Neural crest cell (in vitro differentiated cells): ENCODE measurements at places on chromosomes 4 and X. TPM values are rescaled to one million over a fixed set of nuclear protein-coding genes. Genes with fewer than 3 reads are reported as not detected.

ASB9 gene
- 0.28 TPM in 1 of 2 replicates, not detected in the other for total RNA-seq

DCX gene
- total RNA-seq: 80.8 and 86.4 TPM in 2 replicates

ABCG2 gene
- 5.1 and 5.3 TPM in 2 replicates for total RNA-seq

SPANXB1 gene
- not detected in 2 replicates for total RNA-seq

VCX gene
- total RNA-seq: 0.28 TPM in 1 of 2 replicates, not detected in the other

MAGED4B gene
- total RNA-seq: 175 and 191 TPM in 2 replicates

GRCh38 chr4:79225360-79225759, 100.5 kb downstream of the NAA11 start:
- H3K27ac ChIP-seq: no peak overlapping the region
- H3K36me3 ChIP-seq: no peaks in the 10 kb centered on the region
- H3K4me3 ChIP-seq: no peak overlapping the region
- no peak for DNase-seq
- no peaks in the 10 kb centered on the region for H3K4me1 ChIP-seq

DNA sequence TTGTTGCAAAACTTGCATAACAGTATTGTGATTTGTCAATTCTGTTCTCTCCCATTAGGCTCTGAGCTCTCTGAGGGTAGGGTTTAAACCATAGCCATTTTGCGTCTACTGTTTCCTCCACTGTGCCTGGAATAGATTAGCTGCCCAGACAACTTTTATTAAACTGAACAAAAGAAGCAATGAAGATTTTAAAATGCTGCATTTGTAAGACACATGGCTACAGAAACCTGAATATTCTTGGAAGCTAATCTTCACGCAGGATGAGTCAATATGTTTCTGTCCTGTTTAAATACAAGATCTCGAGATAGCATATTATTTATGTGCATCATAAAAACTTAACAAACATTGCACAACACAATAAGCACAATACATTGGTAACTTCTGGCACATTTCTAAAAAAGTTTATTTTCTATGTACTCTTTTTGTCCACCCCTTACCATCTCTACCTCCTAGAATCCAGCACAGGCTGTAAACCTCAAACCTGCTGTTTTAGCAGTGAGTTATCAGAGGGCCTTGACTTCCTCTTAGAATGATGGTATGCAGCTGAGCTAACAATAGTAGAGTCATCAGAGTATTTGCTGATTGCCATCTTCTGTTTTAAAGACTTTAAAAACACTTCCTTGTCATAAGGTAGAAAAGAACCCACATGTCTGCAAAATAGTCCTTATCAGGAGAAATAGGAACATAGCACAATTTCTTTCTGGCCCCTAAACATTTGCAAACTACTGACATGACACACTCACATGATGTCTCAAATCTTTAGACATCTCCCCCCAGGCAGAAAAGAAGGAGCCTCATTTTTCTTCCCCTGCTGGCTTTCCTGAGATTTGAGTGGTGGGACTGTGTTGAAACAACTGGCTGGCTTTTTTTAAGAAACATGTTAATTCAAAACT, 10.6 kb upstream of the CCNG2 start:
- no peak overlapping the region for H3K27ac ChIP-seq
- peaks cover 18% of the 10 kb centered on the region for H3K4me1 ChIP-seq

DNA sequence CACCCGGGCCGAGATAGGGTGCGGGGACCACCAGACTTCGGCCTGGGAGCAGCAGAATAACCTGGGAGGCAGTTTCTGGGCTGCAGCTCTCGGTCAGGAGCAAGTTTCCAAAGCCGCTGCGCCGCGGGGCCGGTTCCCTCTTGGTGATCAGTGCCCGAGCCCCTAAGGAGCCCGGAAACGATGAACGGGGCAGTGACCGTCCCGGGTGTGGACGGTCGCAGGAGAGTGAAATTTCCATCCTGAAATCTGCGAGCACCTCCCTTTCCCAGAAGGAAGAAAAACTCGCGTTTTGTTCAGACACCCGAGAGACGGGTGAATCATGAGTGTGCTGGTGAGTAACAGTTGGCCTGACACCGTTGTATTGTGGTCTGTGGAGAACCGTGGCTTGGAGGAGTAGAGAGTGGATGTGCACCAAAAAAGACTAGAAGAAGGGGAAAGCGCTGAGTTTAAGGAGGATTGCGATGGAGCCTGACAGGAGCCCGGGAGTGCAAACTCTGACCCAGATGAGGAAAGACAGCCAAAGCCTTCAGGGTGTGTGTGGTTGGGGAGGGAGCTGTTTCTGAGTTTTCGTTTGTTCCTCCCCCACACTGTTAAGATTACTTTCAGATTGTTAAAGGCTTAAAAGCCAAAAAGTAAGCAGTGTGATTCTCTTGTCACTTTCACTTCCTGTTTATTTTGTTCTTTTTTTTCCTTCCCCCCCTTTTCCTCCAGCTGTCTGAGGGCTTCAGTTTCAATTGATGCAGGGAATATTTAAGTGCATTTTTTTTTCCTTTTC, 828 bp downstream of the MCUB start:
- peaks cover 23% of the 10 kb centered on the region for H3K4me1 ChIP-seq
- peaks cover 4% of the 10 kb centered on the region for H3K36me3 ChIP-seq
- H3K27ac ChIP-seq: no peak overlapping the region
- H3K4me3 ChIP-seq: peak overlapping the region; percentile 84

DNA sequence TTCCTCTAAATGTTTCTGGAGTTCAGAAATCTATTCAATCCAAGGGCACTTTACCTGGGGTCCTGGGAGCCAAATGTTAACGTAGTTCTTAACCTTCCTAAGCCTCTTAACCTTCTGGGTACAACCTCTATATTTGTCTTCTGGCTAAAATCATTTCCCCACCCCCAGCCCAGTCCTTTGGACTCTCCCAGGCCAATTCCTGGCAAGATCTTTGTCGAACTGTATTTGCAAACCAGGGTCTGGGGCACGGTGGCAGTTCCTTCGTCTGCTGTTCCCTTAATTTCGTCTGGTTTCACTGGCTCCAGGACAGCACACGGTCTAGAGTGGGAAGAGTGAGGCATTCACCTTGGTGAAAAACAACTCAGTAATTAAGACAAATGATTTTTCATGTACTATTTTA, 811 bp upstream of the SLC25A5 start:
- no peak for DNase-seq
- no peaks in the 10 kb centered on the region for H3K27me3 ChIP-seq
- peaks cover 10% of the 10 kb centered on the region for H3K36me3 ChIP-seq
- H3K4me3 ChIP-seq: peak overlapping the region; percentile 64
- no peak overlapping the region for H3K27ac ChIP-seq

DNA sequence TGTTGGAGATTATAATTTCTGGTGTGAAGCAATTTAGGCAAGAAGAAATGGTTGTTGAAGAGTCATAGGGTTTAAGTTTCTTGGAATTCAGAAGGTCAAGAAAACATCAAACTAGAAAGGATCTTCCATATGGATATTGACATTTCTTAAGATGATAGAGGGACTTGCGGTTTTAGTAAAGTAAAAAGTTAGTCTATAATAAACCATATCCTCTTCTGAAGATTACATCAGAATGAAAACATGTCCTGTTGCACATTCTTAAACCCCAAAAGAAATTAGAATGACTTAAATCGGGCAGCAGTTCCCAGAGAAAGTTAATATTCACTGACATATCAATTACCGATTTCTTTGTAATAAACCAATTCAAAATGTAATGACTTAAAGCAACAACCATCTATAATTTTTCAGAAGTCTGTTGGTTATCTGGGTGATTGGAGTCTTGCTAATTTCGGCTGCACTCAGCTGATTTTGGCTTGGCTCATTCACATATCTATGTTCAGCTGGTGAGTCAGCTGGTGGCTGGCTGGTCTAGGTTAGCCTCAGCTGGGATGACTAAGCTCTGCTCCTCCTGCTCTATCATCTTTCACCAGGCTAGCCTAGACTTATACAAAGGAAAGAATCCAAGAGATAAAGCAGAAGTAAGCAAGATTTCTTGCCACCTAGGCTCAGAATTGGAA, 24.4 kb upstream of the DYNLT3 start:
- H3K4me3 ChIP-seq: no peak overlapping the region
- H3K27me3 ChIP-seq: no peaks in the 10 kb centered on the region
- no peaks in the 10 kb centered on the region for H3K4me1 ChIP-seq

DNA sequence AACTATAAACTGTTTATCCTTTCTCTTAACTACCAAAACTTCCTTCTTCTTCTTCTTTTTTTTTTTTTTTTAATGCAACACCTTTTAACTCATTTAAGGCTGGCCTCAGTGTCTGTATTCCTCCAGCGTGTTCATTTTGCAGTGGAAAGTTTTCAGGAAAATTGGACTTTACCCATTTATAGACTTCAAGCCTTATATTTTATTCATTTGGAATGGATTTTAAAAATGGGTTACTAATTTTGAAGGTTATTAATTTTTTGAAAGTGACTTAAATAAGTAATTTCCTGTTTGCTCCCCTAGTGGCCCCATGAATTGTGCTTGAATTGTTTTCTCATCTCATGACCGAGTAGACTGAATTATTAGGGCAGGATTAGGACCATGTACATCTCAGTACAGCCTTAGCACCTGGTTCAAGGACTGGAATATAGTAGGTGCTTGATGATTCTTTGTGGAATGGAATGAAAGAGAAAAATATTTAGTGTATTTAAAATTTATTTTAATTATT, 282.7 kb downstream of the ANKRD50 start:
- H3K27me3 ChIP-seq: no peaks in the 10 kb centered on the region
- H3K36me3 ChIP-seq: no peaks in the 10 kb centered on the region
- peak overlapping the region; percentile 31 for H3K27ac ChIP-seq
- H3K4me3 ChIP-seq: no peak overlapping the region
- peaks cover 6% of the 10 kb centered on the region for H3K4me1 ChIP-seq
- no peak for DNase-seq

DNA sequence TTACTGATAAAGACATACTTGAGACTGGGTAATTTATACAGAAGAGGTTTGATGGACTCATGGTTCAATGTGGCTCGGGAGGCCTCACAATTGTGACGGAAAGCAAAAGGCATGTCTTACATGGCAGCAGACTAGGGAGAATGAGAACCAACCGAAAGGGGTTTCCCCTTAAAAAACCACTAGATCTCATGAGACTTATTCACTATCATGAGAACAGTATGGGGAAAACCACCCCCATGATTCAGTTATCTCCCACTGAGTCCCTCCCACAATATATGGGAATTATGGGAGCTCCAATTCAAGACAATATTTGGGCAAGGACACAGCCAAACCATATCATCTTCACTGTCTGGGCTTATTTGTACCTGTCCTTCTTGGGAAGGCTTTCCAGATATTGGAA, 22.8 kb upstream of the MUC7 start:
- H3K36me3 ChIP-seq: no peaks in the 10 kb centered on the region
- H3K27me3 ChIP-seq: no peaks in the 10 kb centered on the region
- no peak overlapping the region for H3K4me3 ChIP-seq
- no peak for DNase-seq
- H3K4me1 ChIP-seq: no peaks in the 10 kb centered on the region

DNA sequence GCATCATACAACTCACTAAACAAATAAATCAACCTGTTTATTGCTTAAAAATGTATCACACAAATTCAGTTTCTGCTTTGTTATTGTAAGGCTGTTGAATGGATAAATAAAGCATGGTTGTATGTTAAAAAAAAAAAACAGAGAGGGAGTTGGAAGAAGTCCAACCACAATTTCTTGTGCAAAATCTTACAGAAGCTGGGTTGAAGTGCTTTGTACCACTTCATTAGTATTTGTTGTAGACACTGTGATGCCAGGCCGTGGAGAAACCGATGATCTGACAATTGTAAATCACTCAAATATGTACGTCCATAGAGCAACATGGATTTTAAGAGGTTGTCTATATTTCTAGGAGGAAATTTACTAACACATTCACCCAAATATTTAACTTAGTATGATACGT, 132.6 kb upstream of the MXRA5 start:
- H3K4me3 ChIP-seq: no peak overlapping the region
- no peaks in the 10 kb centered on the region for H3K4me1 ChIP-seq
- H3K36me3 ChIP-seq: no peaks in the 10 kb centered on the region

- H3K27ac ChIP-seq: no peak overlapping the region
- peaks cover 17% of the 10 kb centered on the region for H3K4me1 ChIP-seq
- H3K27me3 ChIP-seq: no peaks in the 10 kb centered on the region
- H3K4me3 ChIP-seq: no peak overlapping the region
These were observed 104.9 kb downstream of the TMEM131L start for GRCh38 chr4:153571006-153571545.

- H3K4me1 ChIP-seq: no peaks in the 10 kb centered on the region
- no peak overlapping the region for H3K4me3 ChIP-seq
- DNase-seq: no peak
- H3K36me3 ChIP-seq: peaks cover 14% of the 10 kb centered on the region
- H3K27ac ChIP-seq: no peak overlapping the region
- no peaks in the 10 kb centered on the region for H3K27me3 ChIP-seq
These were observed 18.3 kb downstream of the CD99L2 start for GRCh38 chrX:150879855-150880807.

- H3K4me1 ChIP-seq: no peaks in the 10 kb centered on the region
- H3K27me3 ChIP-seq: no peaks in the 10 kb centered on the region
These were observed 548.1 kb downstream of the PPP4R3C start for GRCh38 chrX:26915064-26915463.

GRCh38 chr4:151882072-151882803, 121.4 kb upstream of the GATB start:
- H3K27ac ChIP-seq: no peak overlapping the region
- no peak overlapping the region for H3K4me3 ChIP-seq
- no peaks in the 10 kb centered on the region for H3K4me1 ChIP-seq
- H3K27me3 ChIP-seq: no peaks in the 10 kb centered on the region
- no peak for DNase-seq
- H3K36me3 ChIP-seq: no peaks in the 10 kb centered on the region

- H3K36me3 ChIP-seq: peaks cover 4% of the 10 kb centered on the region
- H3K4me3 ChIP-seq: peak within 1 kb of the TSS; percentile 93
- no peaks in the 10 kb centered on the region for H3K27me3 ChIP-seq
- peak within 1 kb of the TSS; percentile 83 for H3K27ac ChIP-seq
- peak; percentile 38 for DNase-seq
- peaks cover 10% of the 10 kb centered on the region for H3K4me1 ChIP-seq
These were observed at the start of gene RPS6KA6 for GRCh38 chrX:84187533-84188319. Gene RPS6KA6, minus strand, starts transcription at chrX:84188199. Its CDS starts 300 bp downstream, at chrX:84187899.

- no peak overlapping the region for H3K4me3 ChIP-seq
- H3K27ac ChIP-seq: no peak overlapping the region
These were observed 50.4 kb downstream of the PHKA1 start for GRCh38 chrX:72663737-72664136.
